NCI-H1092 (cell line): ENCODE measurements at places on chromosomes 12 and 14.
A peak's percentile ranks its signal among the peaks of the same experiment; 100 is the strongest.

- DNase-seq, result no peak
Observed at GRCh38 chr12:29228474-29229157, 79.5 kb downstream of the FAR2 start.

GRCh38 chr12:124927201-124928094 lies 13.0 kb upstream of the UBC start:
- no peak for DNase-seq

GRCh38 chr14:27917896-27918295 lies 848.7 kb upstream of the FOXG1 start:
- DNase-seq, result no peak

DNA sequence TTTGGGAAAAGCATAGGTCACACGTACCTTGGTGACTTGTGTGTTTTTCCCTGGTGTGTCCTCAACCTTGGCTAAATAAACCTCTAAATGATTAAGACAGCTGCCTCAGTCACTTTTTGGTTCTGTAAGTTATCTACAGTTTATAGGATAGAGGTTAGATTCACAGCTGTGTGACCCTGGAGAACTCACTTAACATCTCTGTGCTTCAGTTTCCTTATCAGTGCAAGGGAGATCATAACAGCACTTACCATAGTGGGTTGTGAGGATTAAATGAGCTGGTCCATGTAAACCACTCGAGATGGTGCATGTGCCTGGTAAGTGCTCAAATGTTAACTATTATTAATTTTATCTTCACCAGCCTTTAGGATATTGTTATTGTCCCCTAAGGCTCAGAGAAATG lies 35.4 kb upstream of the CHST11 start:
- DNase-seq, result no peak

DNA sequence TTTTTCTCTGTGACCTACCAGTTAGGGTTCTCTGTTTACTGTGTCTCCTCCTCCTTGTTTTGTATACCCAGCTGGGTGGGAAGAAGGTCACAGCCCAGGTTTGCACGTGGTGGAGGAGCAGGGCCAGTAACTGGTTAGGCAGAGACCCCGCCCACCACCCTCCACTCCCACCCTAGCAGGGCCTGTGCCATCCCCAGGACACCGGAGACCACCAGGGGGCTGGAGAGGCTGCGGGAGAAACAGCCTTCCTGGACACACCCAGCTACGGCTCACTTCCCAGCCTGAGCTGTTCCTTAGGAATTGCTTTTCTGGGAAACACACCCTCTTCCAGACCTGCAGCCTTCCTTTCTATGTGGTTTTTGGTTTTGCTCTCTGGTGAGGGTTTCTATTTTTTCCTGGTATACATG lies 21.1 kb downstream of the BDKRB2 start:
- no peak for DNase-seq

DNA sequence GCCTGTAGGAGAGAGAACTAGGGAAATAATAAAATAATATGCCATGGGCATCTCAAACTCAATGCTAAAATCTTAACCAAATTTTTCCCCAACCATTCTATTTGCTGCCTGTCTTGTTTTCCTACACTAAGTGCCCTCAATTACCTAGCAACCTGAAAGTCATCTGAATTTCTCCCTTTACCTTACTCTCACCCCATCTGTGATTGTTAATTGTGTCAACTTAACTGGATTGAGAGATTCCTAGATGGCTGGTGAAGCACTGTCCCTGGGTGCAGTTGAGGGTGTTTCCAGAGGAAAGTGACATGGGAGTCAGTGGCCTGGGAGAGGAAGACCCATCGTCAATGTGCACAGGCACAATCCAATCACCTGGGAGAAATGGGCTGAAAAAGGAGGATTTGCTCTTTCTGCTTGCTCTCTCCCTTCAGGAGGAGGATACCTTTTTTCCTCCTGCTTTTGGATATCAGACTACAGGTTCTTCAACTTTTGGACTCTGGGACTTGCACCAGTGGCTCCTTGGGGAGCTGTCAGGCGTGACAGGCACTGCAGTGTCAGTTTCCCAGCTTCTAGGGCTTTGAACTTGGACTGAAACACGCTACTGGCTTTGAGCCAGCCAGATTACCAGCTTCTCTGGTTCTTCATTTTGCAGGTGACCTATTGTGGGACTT lies 100.1 kb downstream of the PPP1R12A start:
- no peak for DNase-seq

DNA sequence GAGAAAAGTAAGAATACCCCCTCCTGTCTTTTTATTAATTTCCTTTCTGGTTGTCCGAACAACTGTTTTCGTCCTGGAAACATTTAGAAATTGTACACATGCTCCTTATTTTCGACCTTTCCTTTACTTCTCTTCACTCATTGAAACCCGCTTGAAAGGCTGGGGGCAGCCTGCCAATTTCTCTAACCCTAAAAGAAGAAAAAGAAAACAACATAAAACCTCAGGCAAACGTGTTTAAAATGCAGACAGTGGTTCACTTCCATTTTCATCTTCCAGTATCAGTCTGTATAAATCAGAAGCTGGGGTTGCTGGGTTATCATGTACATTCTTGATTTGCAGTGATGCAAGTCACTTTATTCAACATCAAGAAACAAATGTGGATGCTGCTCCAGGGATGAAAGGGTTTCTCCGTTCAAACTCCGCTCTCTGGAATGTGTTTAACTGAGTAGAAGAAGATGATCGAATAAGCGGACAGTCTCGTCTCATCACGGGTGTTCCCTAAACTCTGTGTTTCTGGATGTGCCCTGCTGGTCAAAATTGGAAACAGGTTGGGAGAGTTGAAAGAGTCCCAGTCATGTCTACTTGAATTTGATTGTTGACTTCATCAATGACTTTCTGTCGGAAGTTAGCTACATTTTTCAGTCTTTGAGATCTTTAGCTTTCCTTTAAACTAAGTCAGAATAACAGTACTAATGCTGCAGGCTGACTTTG lies 1042.2 kb downstream of the BCL11B start:
- no peak for DNase-seq

- DNase-seq, result no peak
Observed at GRCh38 chr12:22978962-22979361, 354.0 kb downstream of the ETNK1 start.

DNA sequence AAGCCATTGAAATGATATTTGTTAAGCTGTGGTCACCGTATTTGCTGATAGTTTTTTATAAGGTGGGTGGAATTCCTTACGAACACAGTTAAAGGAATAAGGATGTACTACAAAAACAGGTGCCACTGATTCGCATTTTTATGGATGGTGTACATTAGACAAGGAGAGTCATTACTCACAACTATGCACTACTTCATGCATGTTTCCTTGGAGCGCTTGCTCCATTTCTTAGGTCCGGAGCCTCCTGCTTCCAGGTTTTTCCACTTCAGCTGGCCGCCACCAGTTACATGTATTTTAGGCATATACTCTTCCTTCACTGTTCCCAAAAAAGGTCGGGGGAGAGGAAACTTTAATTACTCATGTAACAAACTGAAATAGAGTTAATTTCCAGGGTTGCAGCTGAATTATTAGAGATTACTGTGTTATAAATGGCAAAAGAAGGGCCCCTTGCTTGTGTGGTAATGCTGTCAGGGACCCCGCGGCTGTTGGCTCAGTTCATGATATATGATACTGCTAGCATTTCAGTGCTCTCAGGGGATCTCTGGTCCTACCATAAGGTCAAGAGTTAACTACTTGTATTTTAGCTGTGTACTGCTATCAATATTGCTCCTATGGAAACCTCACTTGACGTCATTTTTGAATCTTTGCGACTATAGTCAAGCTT lies 454.7 kb downstream of the NPAS3 start:
- DNase-seq, result peak; percentile 28

GRCh38 chr12:92735131-92735721 lies 32.4 kb downstream of the PLEKHG7 start:
- DNase-seq, result peak; percentile 8

GRCh38 chr12:118813778-118814357 lies 167.5 kb upstream of the SRRM4 start:
- no peak for DNase-seq

DNA sequence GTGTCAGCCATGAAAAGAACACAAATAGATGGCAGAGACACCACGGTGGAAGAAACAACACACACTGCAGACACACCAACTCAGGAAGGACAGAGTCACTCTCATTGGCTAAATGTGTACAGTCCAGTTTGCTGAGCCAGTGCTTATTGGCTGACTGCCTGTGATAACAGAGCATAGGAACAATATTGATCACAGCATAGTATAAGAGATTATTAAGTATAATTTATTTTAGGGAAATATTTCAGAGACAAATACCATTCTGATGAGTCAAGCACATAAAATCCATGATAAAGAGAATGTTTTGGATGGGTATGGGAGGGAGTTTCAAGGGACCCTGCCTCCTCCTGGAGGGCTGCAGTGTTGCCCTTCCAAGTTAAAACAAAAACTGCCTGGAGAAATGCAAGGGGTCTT lies 50.9 kb downstream of the BTG1 start:
- no peak for DNase-seq

DNA sequence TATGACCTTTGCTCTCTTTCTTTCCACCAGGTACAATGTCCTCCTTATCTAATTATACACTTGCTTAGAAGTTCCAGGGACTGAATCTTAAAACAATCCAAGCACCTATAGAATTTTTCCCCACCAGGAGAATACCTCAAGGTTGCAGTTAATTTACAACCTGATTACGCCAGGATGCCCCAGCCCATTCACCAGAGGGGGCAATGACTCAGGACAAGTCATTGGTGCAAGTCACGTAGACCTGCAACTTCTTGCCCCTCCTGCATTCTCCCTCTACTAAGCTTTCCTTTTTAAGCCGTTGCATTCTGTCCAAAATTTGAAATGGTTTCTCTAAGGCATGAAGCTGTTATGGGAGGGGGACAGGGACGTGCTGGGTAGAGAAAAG lies 111.1 kb upstream of the SCAF11 start:
- no peak for DNase-seq
